ENCODE measurements at places on chromosomes 7 and 10.

DNA sequence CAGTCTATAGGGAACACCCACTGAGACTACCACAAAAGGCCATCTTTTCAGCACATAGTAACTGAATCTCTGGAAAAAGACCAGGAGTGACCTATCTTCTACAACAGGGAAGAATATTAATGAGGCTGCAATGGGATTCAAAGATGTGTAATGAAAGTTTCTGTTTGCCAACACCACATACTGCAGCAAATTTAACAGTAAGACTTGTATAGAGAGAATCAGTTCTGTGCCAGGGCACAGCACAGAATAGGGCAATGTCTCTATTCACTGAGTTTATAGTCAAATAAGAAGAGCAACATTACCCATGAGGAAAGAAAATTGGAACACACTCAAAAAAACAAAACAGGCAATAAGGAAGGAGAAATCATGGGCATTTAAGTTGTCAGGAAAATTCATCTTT lies 91.4 kb upstream of the PTN start:
- DNase-seq = no peak

DNA sequence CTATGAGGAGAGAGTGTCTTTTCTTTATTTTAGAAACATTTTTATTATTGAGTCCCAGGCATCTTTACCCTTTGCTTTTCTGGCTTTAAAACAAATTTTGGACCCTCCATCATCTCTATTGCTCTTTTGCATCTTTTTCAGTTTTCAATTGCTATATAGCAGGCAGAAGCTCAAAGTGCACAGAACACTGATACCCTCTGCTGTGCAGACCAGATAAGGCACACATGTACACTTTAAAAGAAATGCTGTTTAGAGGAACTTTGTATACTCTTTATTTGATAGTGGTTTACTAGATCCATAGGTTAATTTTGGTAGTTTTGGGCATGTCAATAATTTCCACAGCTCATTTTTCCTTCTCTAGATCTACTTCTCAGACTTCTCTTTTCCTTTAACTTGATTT lies 324.2 kb downstream of the SH2D4B start:
- DNase-seq = no peak

GRCh38 chr10:101007915-101008822 lies 8.6 kb downstream of the LZTS2 start:
- no peak for DNase-seq

- no peak for DNase-seq
Observed at GRCh38 chr7:28411876-28412662, at the start of gene CREB5. Gene CREB5 (plus strand): TSS chr7:28412518. CDS start chr7:28412915, 397 bp downstream.

GRCh38 chr10:124991835-124992234 lies 49.9 kb downstream of the ZRANB1 start:
- DNase-seq = no peak

DNA sequence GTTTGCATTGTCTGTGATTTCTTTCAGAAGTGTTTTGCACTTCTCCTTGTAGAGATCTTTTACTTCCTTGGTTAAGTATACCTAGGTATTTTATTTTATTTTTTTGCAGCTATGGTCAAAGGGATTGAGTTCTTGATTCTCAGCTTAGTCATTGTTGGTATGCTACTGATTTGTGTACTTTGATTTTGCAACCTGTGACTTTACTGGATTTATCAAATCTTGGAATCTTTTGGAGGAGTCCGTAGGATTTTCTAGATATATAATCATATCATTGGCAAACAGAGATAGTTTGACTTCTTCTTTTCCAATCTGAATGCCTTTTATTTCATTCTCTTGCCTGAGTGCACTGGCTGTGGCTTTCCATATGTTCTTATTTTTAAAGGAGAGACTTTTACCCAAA lies 41.9 kb downstream of the CCSER2 start:
- DNase-seq = no peak

- DNase-seq = no peak
Observed at GRCh38 chr7:30928254-30928872, 16.7 kb downstream of the AQP1 start.

DNA sequence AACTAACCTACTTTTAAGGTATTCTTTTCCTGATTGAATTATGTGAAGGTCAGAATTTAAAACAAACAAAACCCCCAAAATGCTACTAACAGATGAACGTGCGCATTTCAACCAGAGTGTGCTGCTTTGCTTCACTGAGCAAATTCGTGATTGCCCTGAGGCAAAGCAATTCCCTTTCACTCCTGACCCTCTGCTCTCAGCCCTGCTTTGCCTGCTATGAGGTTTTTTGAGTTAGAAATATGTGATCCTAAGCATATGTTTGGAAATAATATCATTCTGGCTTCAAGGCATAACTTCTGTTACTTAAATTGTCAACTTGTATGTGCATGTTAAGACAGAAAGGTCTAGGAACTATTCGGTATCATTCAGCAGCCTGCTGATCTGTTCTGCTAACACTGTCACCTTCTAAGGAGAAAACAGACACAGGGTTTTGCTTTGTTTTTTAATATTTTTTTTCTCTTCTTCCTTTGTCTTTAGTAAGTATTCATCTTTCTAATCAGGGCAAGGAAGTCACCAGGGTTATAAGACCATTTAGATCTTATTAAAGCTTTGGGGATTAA lies 124.2 kb downstream of the GNAT3 start:
- DNase-seq = no peak

- no peak for DNase-seq
Observed at GRCh38 chr7:7330997-7331396, 148.7 kb downstream of the C1GALT1 start.

DNA sequence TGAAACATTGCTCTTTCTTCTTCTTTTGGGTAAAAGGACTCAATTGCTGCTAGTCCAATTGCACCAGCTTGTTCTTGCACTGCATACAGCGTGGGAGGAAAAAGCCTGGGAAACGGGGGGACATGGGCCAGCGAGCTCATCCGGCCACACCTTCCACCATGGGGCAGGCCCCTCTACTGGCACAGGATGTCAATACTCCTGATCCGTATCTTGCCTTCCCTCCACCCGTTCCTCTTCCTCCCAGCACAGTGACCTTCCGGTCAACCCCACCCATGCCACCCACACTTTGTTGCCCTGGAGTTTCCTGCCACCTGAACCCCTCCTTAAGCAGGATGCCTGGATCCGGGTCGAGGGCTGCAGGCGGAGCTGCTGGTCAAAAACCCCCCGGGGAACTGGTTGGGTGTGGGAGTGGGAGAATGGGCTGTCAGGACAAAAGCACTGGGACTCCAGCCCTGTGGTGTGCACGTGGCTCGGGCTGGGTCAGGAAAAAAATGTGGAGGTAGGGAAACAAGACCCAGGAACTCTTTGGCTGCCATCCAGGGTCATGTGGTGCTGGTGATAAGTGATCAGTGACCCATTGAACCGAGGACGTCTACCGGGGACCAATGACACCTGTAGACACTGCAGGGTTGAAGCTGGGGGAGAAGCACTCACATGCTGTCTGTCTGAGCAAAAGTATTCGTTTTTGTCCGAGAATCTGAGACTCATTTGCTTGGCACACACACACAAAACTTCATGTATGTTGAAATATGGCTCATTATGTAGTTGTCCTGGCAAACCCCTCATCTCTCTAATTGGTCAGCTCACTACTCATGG lies 8.1 kb downstream of the IL2RA start:
- peak; percentile 81 for DNase-seq

Data from CD4-positive, CD25-positive, alpha-beta regulatory T cell (primary cell).